Non-pigmented ciliary epithelial cell (primary cell): ENCODE measurements at places on chromosomes 2 and 18.
A peak's percentile ranks its signal among the peaks of the same experiment; 100 is the strongest.

- DNase-seq = no peak
Measured at GRCh38 chr2:105697781-105698449, 46.8 kb upstream of the NCK2 start.

DNA sequence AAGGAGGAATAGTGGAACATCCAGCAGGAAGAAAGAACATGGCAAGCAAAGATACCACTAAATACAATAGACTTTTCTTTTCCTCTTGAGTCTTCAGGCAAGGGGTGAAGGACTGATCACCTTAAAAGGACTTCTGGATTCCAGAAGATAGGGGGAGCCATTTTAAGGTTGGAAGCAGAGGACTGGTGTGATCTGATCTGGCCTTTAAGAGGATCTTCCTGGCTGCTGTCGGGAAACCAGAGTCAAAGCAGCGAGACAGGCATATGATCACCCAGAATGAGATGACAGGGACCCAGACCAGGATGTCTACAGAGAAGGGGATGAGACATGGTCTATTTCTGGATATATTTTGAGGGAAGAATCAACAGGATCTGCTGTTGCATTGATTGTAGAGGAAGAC, 558.0 kb downstream of the STK39 start:
- no peak for DNase-seq

DNA sequence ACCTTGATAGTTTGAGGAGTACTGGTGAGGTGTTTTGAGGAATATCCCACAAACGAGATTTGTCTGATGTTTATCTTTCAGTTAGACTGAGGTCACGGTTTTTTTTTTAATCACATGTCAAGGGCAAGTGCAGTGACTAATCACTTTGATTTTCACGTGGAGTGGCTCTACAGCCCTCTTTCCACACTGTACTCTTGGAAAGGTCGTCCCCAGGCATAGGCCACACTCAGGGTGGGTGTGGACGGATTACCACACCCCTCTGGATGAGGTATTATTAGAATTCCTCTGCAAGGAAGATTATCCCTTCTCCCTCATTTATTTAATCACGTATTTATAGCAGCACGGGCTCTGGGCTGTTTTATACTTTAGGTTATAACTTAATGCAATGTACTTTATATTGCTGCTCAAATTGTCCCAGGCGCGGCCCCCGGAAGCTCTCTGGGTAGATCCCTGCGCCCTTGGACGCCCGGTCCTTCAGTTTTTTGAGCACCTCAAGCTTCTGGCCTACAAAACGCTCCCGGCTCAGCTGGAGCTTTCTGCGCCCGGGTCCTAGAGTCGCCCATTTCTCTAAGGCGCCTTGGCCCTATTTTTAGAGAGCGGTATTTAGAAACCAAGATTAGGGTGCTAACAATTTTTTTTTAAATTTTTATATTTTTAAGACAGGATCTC, 515 bp upstream of the PLEKHB2 start:
- DNase-seq = no peak

GRCh38 chr2:58156780-58157179, 84.3 kb downstream of the FANCL start:
- DNase-seq = no peak

GRCh38 chr18:63613420-63613819, 26.3 kb downstream of the SERPINB13 start:
- no peak for DNase-seq

DNA sequence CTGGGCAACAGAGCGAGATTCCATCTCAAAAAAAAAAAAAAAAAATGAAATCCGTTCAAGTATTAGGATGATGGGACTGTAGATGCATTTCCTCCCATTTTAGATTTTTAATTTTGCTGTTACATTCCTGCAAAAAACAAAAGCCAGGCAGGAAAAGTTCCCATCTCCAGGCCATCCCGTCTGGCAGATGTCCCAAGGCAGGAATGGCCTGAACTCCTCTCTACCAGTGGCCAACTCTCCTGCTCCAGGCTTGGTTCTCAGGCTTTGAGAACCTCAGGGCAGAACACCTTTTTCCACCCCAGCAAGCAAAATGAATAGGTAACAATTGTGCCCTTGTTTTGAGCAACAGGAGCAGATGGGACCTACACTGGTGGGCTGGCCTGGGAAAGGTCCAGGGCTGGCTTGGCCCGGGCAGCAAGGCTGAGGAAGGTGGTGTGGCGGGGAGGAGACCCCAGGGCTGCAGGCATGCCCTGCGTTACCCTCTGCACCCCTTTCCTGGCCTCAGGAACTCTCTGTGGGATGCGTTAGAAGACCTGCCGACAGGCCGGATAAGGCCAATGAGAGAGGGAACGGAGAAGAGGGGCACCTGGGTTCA, 86.0 kb downstream of the FAM210A start:
- no peak for DNase-seq

- DNase-seq = no peak
Measured at GRCh38 chr2:167209784-167210183, 321.5 kb downstream of the XIRP2 start.

GRCh38 chr2:98548920-98549818, 59.1 kb downstream of the COA5 start:
- no peak for DNase-seq

DNA sequence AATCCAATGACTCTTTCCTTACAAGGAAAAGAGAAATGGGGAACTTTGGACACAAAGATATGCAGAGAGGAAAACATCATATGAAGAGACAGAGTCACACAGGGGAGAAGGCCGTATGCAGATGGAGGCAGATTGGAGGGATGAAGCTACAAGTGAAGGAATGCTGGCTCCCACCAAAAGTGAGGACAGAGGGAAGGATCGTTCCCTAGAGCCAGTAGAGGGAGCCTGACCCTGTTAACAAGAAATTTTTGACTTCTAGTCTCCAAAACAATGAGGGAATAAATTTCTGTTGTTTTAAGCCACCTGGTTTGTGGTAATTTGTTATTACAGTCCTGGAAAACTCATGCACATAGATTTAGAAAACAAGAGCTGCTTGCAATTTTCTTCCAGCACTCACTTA, 169.3 kb downstream of the PMAIP1 start:
- no peak for DNase-seq

GRCh38 chr18:46264255-46264654, 160.1 kb downstream of the HAUS1 start:
- DNase-seq = no peak

- peak; percentile 40 for DNase-seq
Measured at GRCh38 chr18:34322365-34323289, 97.9 kb upstream of the NOL4 start.

- no peak for DNase-seq
Measured at GRCh38 chr2:48768669-48769068, 13.1 kb upstream of the LHCGR start.

DNA sequence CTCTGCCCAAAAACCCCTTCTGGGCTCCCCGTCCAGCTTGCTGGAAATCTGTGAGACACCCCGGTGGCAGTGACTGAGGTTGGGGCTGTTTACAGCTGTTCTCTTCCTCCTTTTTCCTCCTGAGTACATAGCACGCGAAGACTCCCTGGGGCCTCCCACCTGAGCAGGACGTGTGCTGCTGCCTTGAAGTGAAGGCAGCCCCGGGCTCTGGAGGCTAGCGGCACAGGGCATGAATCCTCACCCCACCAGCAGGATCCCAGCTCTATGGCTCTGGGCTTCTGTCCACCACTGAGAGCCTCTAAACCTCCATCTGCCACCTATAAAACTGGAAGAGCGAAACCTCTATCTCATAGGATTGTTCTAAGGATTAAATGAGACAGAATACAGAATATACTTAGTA, 182.5 kb downstream of the TMEM163 start:
- no peak for DNase-seq

DNA sequence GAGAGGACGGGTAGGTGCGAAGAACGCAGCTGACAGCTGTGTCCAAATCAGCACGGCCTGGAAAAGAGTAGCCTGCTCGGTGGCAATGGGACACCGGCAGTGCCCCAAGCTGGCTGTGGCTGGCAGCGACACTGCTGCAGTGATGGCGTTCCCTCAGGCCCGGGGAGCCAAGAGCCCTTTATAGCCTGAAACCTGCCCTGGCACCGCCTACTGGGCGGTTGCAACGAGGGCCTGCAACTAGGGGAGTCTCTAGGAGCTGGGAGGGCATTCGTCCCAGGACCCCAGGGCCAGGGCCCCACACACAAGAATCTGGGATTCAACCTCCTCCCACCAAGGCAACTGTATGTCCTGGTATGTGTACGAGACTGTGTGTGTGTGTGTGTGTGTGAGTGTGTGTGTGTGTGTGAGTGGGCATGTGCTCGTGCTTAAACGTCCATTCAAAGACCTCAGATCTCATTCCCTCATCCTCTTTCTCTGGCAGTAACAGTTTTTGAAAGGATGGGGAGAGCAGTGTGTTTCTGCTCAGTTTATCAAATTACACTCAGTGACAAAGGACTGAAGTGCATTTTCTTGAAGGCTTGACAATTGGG, 6.8 kb upstream of the CYP26B1 start:
- DNase-seq = no peak

DNA sequence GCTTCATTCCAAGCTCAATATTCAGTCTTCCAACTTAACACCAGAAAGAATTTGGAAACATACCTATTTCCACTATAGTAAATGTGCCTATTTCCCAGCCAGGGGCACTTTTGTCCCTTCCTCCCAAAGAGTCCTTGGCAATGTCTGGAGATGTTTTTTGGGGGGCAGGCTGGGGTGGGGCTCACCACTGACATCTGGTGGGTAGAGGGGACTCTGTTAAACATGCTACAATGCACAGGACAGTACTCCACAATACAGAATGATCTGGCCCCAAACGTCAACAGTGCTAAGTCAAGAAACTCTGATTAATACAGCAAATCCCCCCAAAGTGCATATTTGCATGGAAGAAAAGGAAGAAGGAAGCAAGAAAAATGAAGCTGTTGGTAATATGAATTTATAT, 61.7 kb downstream of the SMIM21 start:
- DNase-seq = no peak

- no peak for DNase-seq
Measured at GRCh38 chr2:57141269-57141668, 905.3 kb upstream of the VRK2 start.

DNA sequence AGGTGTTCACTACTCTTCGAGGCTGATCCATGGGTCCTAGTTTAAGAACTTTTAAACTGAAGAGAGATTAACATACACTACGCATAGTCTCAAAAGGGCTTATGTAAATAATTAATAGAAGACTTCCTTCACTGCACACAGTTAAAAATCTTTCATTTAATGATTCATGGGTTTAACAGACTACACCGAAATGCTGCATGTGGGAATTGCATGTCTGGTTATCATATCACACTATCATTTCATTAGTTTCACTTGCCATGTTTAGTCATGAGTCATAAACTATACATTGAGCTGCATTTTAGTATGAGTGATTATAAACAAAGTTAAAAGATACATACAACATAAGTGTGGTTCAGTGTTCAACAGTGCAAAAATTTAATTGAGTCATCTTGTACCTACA, 31.2 kb downstream of the GLS start:
- no peak for DNase-seq

- no peak for DNase-seq
Measured at GRCh38 chr2:20972792-20973565, 70.9 kb downstream of the APOB start.

DNA sequence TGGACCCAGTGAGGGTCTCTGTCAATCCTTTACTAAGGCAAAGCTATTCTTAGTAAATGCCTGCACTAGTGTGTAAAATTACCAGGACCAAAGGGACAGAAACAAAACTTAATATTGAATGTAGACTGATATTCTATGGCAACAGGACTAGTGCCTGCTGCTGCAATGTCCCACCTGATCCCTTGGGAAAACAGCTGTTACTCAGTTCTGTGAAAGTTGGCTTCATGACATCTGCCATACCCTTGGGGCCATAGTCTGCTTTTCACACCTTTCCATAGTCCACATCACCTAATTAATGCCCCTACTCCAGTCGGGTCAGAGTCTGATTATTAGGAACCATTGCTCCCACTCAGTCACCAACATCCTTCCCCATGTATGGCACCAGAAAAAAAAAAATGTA, 14.5 kb downstream of the DNAJC27 start:
- no peak for DNase-seq

GRCh38 chr18:67347438-67347837, 169.1 kb downstream of the DSEL start:
- no peak for DNase-seq
